Kidney (tissue), 22 donors: ENCODE measurements at places on chromosomes 11 and 22. TPM values are rescaled to one million over a fixed set of nuclear protein-coding genes. Genes with fewer than 3 reads are reported as not detected.
A peak's percentile ranks its signal among the peaks of the same experiment; 100 is the strongest.

The LRRC74B gene
- total RNA-seq = not detected

The FAT3 gene
- total RNA-seq = 2.6 TPM

The ANO5 gene
- total RNA-seq = 4.2 TPM

The UCP2 gene
- total RNA-seq = 104 TPM

The KRTAP5-10 gene
- total RNA-seq = not detected

The SEC14L6 gene
- 13.9 TPM for total RNA-seq

The MTCH2 gene
- total RNA-seq = 85.3 TPM

The C11orf42 gene
- not detected for total RNA-seq

The SNX19 gene
- 67.5 TPM for total RNA-seq

The SLC22A6 gene
- 2.4 TPM for total RNA-seq

The PGA5 gene
- 0.35 TPM for total RNA-seq

The ST14 gene
- total RNA-seq = 139 TPM

The MPEG1 gene
- 33.1 TPM for total RNA-seq

The LMO1 gene
- total RNA-seq = not detected

The SPDYC gene
- not detected for total RNA-seq

The OR52A1 gene
- not detected for total RNA-seq

The SCUBE2 gene
- 3.5 TPM for total RNA-seq

DNA sequence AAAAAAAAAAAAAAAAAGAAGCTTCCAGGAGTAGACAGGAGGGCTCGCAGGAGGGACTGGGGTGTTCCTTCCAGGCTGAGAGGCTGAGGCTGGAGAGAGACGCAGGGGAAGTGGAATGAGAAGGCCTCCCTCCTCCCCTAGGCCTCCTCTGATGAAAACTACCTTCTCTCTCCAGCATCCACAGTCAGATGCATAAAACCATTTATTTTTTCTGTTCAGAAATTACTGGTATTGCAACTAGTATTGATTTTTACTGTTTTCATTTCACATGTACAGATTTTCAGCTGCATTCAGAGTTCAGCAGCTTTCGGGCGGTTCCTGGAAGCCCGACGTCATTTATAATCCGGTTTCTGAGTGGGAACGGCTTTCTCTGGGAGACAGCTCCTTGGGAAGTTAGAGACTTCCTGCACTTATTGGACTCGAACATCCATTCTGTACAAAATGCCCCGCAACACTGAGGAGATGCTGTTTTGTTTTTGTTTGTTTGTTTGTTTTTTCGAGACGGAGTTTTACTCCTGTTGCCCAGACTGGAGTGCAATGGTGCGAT lies 6.9 kb upstream of the NFAM1 start:
- no peak for DNase-seq

GRCh38 chr11:115848611-115849010 lies 344.4 kb upstream of the CADM1 start:
- DNase-seq = no peak

- DNase-seq = no peak
Observed at GRCh38 chr22:50304528-50305392, 2.7 kb downstream of the PLXNB2 start.

GRCh38 chr11:42175203-42175602 lies 715.8 kb upstream of the LRRC4C start:
- no peak for DNase-seq

- DNase-seq = no peak
Observed at GRCh38 chr22:40535642-40536041, 100.9 kb downstream of the MRTFA start.

DNA sequence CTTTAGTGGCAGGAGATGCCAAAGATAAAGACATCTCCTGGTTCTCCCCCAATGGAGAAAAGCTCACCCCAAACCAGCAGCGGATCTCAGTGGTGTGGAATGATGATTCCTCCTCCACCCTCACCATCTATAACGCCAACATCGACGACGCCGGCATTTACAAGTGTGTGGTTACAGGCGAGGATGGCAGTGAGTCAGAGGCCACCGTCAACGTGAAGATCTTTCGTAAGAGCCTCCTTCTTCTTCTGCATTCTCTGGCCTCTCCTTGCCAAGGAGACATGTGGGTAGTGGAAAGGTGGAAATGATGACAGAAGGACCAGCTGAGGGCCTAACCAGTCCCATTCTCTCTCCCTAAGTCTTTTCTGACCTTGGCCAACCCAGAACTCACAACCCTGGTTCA lies 110.1 kb upstream of the TTC12 start:
- no peak for DNase-seq

DNA sequence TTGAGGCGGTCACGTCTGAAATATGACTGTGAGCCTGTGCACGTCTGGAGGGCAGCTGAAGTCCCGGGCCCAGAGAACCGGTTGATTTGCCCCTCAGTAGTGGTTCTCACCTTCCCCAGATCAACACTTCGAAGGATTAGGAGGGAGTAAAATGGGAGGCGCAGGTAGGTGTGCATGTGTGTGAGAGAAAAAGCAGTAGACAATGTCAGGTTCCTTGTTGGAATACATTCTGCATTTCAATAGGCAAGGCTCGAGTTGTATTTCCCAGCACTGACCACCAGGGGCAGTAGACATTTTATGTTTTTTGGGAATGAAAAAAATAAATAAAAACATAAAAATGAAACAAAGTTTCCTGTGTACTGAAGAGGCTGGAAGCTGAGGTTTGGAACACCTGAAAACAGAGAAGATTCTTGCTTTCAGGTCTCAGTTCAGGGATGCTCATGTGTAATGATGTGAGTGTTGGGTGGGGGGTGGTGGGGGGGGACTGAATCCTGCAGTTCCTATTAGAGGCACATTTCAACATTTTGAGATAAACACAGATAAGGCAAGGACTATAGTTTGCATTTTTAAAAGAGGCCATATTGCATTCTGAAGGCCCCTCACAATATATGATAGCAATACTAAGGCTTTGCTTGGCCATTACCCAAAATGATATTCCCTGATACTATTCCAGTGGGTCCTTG lies 333.9 kb downstream of the CADM1 start:
- DNase-seq = no peak

DNA sequence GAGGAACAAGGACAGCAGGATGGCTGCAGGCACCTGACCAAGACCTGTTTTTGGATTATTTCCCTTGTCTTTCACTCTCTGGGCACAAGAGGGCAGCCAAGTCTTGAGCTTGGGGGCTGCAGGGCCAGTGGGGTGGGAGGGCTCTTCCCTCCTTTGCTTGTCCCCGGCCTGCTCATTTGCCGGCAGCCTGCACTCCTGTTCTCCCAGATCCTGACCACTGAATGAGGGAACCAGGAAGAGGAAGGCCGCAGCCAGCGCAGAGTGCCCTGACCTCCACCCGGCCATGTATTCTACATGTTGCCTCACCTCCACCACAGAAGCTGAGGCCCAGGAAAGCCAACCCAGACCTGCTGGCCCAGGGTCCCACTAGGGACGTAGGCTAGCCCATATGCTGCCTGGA lies 15.5 kb upstream of the NNMT start:
- peak; percentile 85 for DNase-seq

- DNase-seq = no peak
Observed at GRCh38 chr11:100930185-100930778, 199.3 kb downstream of the PGR start.

- no peak for DNase-seq
Observed at GRCh38 chr11:8038393-8038792, 42.6 kb upstream of the TUB start.

DNA sequence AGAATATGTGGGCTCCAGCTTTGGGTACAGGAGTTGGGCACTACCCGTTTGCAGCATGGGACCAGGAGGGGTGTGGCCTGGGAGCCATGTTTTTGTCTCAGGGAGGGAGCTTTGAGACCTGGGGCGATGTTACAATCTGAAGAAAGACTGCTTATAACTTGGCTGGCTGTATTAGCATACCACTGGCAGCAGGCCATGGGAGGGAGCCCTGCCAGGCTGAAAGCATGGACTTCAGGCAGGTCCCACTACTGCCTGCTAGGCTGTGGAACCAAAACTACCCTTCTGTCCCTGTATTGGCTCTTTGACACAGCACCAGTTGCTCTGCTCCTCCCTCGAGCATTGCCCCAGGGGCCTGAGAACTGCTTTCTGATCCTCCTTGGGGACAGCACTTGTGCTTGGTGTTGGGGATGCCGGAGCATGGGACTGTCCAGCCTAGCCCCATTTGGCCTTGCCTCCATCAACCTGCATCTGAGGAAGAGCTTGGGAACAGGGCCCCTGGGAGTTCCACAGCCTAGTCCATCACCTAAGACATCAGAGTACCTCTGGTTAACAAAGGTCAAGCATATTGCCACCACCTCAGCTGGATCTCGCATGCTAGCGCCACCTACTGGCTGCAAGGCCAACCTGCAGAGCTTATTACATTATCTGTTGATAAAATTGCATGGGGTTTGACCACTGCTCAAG lies 217.4 kb downstream of the SBF2 start:
- DNase-seq = no peak

DNA sequence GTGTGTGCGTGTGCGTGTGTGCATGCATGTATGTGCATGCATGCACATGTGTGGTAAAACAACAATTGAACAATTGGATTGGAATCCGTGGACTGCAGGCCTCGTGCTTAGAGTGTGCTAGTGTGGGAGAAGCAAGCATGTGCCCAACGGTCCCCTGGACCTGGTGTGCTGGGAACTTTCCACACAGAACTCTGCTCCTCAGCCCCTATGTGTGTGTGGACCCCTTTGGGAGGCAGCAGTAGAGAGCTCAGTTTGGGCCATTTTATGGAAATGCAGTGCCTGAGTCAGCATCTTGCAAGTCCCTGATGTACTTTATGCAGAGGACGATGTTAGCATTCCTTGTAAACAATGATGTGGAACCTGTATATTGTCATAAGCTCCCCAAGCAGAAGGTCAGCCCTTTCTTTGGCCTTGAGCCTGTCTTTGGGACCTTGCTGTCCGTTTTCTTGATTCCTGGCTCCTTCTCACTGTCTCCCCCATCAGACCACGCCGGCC lies 167.3 kb downstream of the TBC1D22A start:
- DNase-seq = no peak

GRCh38 chr22:37764622-37765021 lies 43.1 kb upstream of the GCAT start:
- DNase-seq = no peak

- DNase-seq = peak; percentile 85
Observed at GRCh38 chr11:8192016-8192895, 23.4 kb upstream of the RIC3 start.

GRCh38 chr11:61863548-61864081 lies 27.7 kb downstream of the FADS3 start:
- DNase-seq = no peak

- DNase-seq = no peak
Observed at GRCh38 chr11:16938061-16938460, 76.2 kb downstream of the PLEKHA7 start.

DNA sequence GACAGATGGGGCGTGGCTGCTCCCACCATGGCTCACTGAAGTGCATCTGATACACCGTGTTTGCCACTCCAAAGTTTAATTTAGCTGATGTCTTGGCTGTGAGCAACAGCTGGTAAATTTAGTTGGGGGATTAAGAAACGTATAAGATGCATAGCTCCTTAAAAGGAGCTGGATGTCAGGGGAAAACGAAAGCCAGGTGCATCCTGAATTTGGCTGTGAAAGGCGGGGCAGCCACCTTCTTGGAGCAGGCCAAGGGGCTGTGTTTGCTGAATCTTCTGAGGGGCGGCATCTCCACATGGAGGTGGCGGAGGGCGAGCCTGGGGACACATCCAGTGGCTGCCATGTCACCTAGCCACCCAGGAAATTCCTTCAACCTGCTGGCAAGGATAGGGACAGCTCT lies 20.7 kb upstream of the NCF4 start:
- DNase-seq = no peak

GRCh38 chr22:29078036-29078868 lies 5.4 kb downstream of the KREMEN1 start:
- no peak for DNase-seq

DNA sequence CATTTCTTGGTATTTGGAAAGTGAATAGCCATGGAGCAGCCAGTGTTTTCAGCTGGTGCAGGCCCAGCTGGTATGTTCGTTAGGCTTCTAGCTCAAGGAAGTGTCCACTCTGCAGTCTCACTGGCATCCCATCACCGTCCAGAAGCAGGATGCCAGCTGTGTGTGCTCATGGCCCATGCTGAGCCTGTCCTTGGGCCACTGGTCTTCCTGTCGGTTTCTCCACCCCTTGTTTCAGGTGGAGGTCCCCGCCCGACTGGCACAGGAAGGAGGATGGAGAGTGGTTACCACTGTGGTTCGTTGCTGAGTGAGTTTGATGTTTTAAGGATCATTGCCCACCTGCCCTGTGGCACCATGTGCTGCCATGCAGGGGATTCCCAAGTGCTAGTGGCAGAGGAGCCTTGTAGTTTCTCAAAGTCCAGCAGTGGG lies 63.7 kb downstream of the MED15 start:
- no peak for DNase-seq

- DNase-seq = no peak
Observed at GRCh38 chr11:118286545-118286944, 18.0 kb upstream of the CD3E start.

DNA sequence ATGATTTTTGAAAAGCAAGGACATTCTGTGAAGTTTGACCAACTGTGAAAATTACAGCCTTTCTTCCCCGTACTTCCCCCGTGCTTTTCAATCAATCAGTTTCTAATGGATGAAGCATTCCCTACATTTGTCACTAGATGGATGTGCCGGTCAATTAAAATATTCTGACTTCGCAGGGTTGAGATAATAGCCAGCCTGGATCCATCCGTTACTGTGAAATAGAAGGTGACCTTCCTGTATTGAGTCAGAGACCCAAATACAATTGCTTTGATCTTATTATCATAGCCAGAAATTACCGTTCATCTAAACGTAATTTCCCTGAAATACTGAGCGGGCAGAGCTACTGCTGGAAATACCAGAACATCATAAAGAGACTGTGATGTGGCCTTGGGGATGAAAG lies 21.1 kb upstream of the PARVB start:
- DNase-seq = no peak

GRCh38 chr22:37310075-37310606 lies 27.8 kb downstream of the CYTH4 start:
- no peak for DNase-seq

DNA sequence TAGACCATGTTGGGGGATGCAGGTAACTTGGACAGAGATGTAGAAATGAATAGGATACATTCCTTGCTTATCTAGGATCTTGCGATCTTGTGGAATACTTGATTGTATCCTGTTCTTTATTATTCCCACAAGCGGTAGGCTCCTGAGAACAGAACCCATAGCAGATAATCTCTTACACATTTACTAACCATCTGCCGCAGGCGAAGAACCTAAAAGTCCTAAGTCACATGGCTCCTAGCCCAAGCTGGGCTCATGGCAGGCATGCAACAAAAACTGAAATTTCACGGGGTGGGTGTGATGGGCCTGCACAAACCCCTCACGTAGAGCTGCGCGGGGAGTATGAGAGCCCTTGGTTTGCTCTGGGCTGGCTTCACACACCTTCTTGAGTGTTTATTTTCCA lies 177.4 kb upstream of the NECTIN1 start:
- DNase-seq = no peak

- DNase-seq = no peak
Observed at GRCh38 chr11:9362393-9362863, 22.0 kb upstream of the IPO7 start.
